Naive thymus-derived CD4-positive, alpha-beta T cell (primary cell): ENCODE measurements at places on chromosomes 5 and 9. TPM values are rescaled to one million over a fixed set of nuclear protein-coding genes. Genes with fewer than 3 reads are reported as not detected.
A peak's percentile ranks its signal among the peaks of the same experiment; 100 is the strongest.

GRCh38 chr9:105706156-105706555 is 11.8 kb downstream of the TMEM38B start:
- H3K27ac ChIP-seq, result no peak overlapping the region
- no peak for DNase-seq
- H3K4me1 ChIP-seq, result no peaks in the 10 kb centered on the region
- no peak overlapping the region for H3K4me3 ChIP-seq

DNA sequence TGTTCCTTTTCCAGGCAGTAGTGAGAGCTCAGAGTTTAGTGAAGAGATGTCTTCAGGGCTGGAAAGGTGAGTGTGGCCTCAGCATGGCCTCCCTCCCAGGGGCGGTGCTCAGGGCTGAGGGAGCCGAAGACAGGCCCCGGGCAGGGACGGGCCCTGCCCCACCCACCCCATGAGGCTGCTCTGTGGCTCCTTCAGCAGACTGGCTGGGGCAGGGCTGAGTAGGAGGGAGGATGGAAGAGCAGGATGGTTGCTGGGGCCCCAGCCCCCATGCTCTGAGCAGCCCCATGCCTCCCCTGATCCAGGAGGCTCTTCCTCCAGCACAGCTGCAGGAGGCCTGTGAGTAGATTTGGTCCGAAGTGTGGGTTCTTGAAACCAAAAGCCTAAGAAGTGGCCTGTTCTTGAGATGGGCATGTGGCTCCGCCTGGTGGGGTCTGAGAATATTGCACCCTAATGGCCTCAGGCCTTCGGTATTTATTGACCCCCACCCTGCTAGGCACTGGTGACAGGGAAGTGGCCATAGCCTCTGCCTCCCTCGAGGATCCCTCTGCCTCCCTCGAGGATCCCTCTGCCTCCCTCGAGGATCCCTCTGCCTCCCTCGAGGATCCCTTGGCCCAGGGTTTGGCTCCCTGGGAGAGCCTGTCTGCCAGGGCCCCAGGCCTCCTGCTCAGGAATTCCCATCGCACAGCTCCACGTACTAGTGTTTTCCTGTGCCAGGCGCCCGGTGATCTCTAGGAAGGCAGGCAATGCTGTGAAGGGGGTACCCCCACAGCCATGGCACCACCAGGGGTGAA is 65.4 kb upstream of the GARNL3 start:
- H3K27ac ChIP-seq, result no peak overlapping the region
- H3K36me3 ChIP-seq, result no peaks in the 10 kb centered on the region
- DNase-seq, result peak; percentile 64
- no peaks in the 10 kb centered on the region for H3K27me3 ChIP-seq

- H3K4me1 ChIP-seq, result no peaks in the 10 kb centered on the region
- no peak for DNase-seq
- no peak overlapping the region for H3K27ac ChIP-seq
Observed at GRCh38 chr9:100573655-100574260, 4.1 kb upstream of the CAVIN4 start.

PLPP7 gene
- 0.12 TPM in 1 of 2 replicates, not detected in the other for total RNA-seq

SLC6A7 gene
- total RNA-seq, result not detected
